ENCODE measurements at places on chromosomes 3 and 15. TPM values are rescaled to one million over a fixed set of nuclear protein-coding genes. Genes with fewer than 3 reads are reported as not detected.

GRCh38 chr3:172442606-172443005, 5.7 kb downstream of the GHSR start:
- no peak overlapping the region for H3K4me3 ChIP-seq
- H3K27me3 ChIP-seq = peaks cover 21% of the 10 kb centered on the region
- no peak for DNase-seq
- H3K36me3 ChIP-seq = no peaks in the 10 kb centered on the region
- no peaks in the 10 kb centered on the region for H3K4me1 ChIP-seq

DNA sequence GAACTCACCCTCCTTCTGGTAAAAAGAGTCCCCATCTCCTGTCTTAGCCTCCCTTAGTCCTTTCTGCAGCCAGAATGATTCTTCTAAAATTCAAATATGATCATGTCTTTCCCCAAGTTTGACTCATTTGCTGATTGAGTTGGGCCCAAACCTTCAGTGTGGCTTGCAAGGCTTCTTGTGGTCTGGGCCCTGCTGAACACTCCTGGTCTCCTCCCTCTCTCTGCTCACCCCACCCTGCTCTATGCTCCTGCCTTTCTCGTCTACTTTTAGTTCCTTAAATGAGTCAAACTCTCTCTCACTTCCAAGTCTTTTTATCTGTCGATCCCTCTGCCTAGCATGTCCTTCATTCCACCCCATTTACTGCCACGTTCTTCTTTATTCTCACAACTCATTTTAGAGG, 72.6 kb downstream of the CCR1 start:
- no peaks in the 10 kb centered on the region for H3K36me3 ChIP-seq
- no peaks in the 10 kb centered on the region for H3K4me1 ChIP-seq
- H3K27ac ChIP-seq = no peak overlapping the region
- no peak for DNase-seq

- no peak overlapping the region for H3K4me3 ChIP-seq
- no peak overlapping the region for H3K27ac ChIP-seq
- no peaks in the 10 kb centered on the region for H3K4me1 ChIP-seq
Observed at GRCh38 chr3:44114142-44114541, 127.5 kb upstream of the TOPAZ1 start.

DNA sequence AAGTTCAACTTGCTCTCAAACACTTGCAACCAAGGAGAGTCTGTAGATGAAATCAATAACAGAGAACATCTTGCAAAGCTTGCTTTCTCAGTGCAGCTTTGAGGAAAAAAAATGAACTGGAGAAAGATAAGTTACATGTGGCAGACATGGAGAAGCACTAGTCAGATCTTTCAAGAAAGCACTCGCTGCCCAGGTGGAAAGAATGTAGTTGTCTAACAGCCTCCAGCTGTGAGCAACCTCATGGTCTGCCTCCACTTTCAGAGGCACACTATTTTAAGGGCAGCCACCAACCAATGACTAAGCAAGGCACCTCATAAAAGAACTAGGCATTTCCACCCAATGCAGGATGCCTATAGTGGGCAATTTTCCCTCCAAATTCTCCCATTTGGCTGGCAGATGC, 125.4 kb upstream of the CPNE4 start:
- no peak overlapping the region for H3K4me3 ChIP-seq
- no peaks in the 10 kb centered on the region for H3K4me1 ChIP-seq
- H3K27me3 ChIP-seq = no peaks in the 10 kb centered on the region
- no peak for DNase-seq
- H3K36me3 ChIP-seq = no peaks in the 10 kb centered on the region

The CLEC3B gene
- 21.7 TPM for total RNA-seq

The SYNPR gene
- total RNA-seq = 1.4 TPM

All from sigmoid colon (tissue), 7 donors.